Urinary bladder (tissue), 4 donors: ENCODE measurements at places on chromosomes 5 and 9. TPM values are rescaled to one million over a fixed set of nuclear protein-coding genes. Genes with fewer than 3 reads are reported as not detected.

The SHISAL2B gene
- polyA plus RNA-seq = not detected

DNA sequence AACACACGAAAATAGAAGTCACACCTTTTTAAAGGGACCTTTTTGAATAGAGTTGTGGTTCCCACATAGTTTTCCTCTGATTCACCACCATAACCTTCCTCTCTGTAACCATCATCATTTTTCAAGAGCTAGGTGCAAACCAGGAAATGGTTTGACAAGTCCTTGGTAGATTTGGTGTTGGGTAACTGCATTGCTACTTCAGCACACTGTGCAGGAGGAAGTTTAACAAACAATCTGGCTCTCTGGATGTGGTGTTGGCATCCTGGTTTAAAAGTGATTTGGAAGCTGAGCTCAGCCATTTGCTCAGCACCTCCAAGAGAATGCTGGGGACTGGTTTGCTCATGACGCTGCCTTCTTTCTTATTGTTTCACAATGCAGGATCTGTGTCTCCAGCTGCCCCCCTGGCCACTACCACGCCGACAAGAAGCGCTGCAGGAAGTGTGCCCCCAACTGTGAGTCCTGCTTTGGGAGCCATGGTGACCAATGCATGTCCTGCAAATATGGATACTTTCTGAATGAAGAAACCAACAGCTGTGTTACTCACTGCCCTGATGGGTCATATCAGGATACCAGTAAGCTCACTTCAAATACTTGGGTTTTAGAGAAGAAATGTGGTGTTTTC, 213.1 kb downstream of the RFK start:
- DNase-seq = no peak

The PCDHGB3 gene
- 1.4 TPM for polyA plus RNA-seq

- DNase-seq = peak; percentile 66
These were observed 16.5 kb upstream of the FBXL7 start for GRCh38 chr5:15483351-15484097.

GRCh38 chr5:132830436-132831094, at the start of gene SHROOM1:
Gene SHROOM1, minus strand, starts transcription at chr5:132830647. Its CDS starts 4,507 bp downstream, at chr5:132826140.
- DNase-seq = no peak
